Stimulated activated CD8-positive, alpha-beta memory T cell treated with anti-CD3 and anti-CD28 coated beads, Interleukin-7, amount 100 ng/mL, for 48 hours (primary cell): ENCODE measurements at places on chromosomes 5 and 9.

GRCh38 chr5:176134529-176135223 lies 103.5 kb upstream of the SIMC1 start:
- DNase-seq: no peak

DNA sequence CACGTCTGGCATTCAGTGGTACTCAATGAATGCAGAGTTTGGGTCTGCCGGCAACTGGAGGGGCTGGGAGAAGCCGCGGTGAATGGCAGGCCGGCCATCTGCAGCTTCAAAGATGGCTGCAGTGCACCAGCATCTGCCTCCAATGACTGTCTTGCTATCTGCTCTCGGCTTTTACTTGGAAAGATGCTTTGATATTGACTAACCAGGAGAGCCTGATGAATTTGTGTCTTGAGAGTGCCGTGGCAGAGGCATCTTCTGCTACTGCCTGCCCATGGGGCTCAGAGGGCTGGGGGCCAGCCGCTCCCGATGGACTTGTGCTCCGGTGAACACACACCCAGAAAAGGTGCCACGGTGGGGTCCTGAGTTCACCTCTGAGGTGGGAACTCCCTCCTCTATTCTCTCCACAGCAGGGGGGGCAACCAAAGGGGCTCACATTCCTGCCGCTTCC lies 164.5 kb downstream of the COL23A1 start:
- no peak for DNase-seq

- DNase-seq: no peak
Measured at GRCh38 chr5:169417676-169418075, 116.7 kb upstream of the SLIT3 start.

- no peak for DNase-seq
Measured at GRCh38 chr9:108001237-108001636, 511.7 kb upstream of the KLF4 start.

DNA sequence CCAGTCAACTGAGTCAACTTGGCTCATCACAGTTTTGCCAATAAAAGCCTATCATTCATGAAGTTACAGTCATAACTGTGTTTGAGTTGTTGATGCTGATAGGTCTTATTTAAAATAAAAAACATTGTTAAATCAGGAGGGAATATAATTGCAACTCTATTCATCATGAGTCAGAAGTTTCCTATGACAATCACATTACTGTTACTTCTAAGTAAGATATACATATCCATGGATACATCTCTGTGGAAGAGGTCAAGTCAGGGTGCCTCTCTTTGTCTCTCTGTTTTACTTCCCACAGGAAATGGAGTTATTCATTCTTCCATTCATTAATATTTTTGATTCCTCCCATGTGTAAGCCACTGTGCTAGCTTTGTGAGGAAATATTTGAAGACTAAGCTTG lies 2015.4 kb upstream of the WWC1 start:
- DNase-seq: no peak

- DNase-seq: no peak
Measured at GRCh38 chr9:23587433-23587832, 238.6 kb downstream of the ELAVL2 start.

DNA sequence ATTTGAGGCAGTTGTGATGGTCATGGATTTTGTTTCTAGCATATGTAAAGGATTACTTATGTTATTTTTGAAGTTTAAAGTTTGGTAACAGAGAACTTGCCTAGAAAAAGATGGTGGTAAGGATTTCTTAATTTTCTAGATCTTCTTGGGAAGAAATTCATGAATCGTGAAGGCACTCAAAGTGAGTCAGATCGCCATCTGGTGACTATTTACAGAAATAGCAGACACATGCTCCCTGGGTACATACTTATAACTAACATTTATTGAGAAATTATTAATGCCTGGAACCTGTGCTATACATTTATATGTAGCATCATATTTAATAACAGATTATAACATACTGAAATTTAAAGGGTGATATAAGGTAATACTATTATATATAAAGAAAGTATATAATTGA lies 299.7 kb downstream of the IZUMO3 start:
- DNase-seq: no peak

GRCh38 chr9:96020300-96020791 lies 144.9 kb downstream of the ERCC6L2 start:
- DNase-seq: no peak

- DNase-seq: no peak
Measured at GRCh38 chr9:136584934-136585333, 39.1 kb upstream of the NOTCH1 start.

DNA sequence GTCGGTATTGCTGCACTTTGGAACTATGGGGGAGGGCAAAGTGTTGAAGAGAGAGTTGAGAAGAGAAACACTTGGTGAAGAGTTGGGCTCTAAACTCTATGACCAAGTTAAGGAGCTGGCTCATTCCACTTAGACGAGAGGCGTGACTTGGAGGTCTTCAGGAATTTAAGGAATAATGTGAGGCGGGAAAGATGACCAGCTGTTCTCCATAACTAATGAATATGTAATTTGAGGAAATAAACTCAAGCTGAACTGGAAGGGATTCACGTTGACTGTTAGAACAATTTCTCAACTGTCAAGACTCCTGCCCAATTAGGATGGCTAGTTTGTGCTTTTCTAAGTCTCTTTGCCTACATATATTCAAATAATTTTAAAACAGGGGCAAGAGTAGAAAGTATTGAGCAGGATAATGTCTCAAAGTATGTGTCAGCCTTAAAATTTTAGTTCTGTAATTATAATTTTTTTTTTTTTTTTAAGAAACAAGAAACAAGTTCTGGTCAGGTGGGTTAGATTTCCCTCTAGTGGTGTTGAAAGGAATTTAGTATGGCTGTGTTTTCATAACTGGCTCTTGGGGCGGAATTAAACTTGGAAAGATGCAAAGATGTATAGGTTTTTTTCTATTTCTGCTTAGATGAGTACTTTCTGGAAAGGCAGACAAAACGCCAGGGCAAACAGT lies 33.4 kb downstream of the TMEM252 start:
- no peak for DNase-seq

DNA sequence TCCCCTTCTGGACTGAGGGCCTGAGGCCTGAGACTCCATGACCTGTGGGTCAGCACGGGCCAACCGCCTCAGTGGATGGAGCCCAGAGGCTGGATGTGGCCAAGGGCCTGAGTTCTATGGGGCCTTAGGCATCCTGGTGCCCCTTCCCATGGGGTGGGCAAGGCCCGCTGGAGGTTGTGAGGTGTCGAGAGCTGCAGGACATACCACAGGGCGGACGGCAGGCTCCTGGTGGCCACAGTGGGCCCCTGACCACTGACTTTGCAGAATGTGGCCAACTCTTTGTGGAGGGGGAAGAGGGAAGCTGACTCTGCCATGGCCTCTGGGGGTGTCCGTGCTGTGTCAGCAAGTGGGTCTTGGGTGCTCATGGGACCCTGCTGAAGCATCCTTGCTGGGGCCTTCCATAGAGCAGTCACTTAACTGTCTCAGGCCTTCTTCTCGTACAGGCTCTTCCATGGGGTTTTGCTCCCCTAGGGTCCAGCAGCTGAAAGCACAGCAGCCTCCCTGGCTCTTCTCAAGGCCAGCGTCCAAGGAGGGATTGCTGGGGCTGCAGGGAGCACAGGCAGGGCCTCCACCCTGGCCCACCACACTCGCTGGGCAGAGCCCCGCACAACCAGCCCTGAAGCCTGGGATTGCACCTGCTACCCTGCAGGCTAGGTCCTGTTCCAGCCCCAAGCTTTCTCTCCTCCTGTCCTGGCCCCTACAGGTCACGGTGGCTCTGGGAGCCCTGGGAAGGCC lies 21.6 kb upstream of the SLC9A3 start:
- DNase-seq: no peak

DNA sequence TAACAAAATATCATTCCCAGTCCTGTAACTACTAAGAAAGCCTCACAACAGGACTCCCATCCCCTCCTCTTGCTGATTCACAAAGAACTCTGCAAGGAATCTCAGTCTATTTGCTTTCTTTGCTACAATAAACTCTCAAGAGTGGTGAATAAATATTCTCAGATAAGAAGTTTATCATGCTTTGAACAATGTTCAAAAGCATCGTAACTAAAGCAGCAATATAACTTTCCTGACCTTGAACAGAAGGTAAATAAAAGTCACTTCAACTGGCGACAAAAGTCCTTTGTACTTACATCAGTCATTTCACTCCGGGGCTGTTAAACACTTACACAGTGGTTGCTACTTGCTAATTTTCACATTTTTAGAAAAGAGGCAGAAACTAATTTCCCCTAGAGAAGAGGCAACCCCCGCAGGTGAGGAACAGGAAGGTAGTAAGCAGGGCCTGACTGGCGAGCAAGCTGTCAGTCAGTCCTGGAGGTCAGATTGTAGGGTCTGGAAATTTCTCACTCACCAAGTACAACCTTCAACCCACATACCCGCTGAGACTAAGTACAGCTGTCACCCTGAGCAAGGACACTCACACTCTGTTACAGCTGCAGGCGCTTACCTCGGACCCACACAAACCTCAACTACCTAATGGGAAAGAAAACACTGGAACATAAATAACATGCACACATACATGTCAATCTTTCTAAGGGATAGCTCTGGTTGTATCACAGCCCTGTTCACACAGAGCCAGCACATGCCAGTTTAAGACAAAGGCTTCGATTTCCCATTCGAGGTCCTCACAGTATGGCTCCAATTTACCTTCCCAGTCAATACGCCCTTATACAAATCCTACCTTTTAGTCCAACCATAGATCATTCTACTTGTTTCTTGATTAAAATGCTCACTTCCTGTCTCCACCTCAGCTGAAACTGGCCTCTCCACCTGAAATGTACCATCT lies 104.6 kb upstream of the RETREG1 start:
- DNase-seq: no peak

DNA sequence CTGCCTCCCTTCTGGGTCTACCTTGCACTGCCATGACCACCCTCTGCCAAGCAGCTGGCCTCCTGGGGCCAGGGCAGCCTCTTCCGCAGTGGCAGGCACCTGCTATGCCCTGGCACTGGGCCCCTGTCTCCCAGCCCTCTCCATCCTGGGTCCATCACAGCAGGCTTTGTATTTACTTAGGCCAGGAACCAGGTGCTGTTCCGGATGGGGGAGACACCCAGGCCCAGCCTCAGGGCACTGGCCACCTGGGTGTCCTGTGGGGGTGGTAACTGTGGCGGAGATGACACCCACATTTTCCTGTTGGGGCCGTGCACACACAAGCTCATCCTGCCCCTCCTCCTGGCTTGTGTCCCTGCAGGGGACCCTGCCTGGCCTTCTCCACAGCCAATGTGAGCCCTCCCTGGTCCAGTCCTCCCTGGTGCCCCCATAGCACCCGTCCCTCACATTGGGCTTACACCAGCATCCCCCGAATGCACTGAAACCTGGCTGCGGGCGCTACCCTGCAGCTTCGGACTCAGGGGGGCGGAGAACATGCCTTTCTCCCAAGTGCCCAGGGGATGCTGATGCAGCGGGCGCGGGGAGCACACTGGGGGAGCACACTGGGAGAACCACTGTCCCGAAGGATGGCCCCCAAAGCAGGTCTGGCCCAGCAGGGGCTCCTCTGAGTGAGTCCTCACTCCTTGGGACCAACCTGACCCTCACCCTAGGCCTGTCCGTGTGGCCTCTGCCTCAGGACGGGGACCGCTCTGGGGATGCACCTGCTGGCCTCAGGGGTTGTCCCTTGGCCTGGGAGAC lies 17.9 kb downstream of the FAM163B start:
- no peak for DNase-seq

GRCh38 chr5:43551731-43552130 lies 5.1 kb downstream of the PAIP1 start:
- DNase-seq: no peak

DNA sequence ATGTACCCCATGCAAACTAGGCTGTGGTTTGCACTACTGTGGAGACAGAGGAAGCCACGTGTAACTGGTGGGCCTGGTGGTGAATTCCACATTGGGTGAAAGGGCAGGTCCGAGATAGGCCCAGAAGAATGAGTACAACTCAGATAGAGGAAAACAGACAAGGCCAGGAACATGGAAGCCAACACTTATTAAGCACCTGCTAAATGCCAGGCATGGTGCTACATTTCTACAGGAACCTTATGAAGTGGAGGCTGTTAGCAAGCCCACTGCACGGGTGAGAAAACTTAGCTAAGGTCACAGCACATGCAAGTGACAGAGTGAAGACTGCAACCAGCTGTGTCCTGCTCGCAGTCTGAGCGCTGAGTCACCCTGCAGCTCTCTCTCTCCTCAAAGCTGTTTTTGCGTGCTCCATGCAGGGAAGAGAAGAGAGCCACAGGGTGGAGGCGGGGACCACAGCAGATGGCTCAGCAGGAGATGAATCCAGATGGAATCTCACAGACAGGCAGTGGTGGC lies 65.5 kb upstream of the SPTLC1 start:
- DNase-seq: no peak

DNA sequence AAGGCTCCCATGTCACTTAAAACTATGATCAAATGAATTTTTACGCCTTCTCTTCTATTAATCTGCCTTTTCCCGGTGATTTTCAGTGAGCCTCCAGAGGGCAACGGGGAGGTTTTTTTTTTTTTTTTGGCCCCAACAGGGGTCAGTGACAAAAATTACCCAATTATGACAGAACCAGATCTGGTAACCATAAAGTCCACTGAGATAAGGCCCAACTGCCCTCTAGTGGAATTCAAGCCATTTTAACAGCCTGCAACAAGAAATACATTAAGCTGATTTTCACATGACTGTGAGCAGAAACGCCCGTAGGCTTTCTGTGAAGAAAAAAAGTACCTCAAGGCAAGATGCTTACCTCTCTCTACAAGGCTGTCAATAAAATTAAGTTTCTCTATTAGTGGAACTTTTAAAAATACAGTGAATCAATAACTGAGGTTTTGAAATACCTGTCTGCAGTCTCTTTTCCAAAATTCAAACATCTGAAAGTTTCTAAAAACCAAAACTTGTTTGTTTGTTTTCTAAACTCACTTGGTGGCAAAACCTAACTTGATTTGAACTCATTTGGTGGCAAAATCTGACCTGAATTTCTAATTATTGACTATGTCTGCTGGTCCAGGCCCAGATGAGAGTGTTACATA lies 49.7 kb upstream of the FST start:
- no peak for DNase-seq

DNA sequence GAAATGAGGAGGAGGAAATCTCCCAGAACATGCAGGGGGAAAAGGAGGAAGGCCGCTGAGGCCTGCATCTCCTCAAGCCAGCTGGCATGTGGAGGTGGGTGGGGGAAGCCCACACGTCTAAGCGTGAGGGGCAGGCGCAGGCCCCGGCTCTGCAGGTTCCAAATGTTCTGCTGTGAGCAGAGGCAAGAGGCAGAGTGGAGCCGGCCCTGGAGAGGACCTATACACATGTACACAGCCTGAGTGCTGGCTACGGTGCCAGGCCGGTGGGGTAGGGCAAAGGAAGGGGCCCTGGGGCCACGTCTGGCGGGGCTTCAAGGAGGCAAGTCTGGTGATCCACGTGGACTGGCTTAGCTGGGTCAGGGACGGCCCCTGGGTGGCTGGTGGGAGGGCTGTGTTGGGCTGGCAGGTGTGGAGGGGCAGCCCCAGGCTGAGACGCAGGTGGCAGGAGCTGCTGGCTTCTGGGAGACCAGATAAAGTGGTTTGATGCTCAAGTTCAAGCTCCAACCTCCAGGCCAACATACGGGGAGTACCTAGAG lies 26.4 kb downstream of the LPCAT1 start:
- DNase-seq: no peak

DNA sequence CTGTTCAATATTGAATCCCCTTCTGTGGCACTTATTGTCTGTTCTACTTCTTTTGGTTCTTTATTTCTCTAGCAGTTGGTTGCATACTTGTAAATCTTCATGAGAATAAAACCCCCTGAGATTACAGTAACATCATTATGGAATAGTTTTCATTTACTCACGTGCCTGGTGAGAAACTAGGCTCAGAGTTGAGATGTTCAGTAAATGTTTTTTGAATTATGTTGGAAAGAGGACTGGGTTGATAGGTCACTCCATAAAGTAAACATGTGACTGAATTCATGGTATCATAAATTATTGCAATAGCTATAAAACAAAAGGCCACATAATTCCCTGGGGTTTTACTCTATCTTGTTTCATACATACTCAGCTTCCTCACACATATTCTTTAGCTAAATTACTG lies 174.2 kb upstream of the C9orf72 start:
- DNase-seq: no peak
